A172 (cell line): ENCODE measurements at places on chromosomes 4 and X. TPM values are rescaled to one million over a fixed set of nuclear protein-coding genes. Genes with fewer than 3 reads are reported as not detected.

DNA sequence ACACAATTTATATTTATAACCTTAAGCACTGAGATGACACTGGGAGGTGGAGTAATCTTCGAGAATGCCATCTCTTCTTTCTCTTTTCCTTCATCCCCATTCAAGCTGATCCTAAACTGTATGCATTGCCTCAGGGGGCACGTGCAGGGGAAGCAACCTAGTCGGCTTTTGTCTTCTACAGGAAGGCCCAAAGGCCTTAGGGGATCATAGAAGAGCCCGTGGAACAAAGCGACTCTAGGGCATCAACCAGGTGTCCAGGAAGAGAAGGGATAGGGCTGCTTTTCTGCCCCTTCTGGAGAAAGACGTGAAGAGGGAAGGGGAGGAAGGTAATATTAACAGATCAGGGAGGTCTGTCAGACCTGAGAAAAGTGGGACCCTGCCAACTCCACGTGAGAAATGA is 6.9 kb upstream of the TLR8 start:
- DNase-seq, result no peak

DNA sequence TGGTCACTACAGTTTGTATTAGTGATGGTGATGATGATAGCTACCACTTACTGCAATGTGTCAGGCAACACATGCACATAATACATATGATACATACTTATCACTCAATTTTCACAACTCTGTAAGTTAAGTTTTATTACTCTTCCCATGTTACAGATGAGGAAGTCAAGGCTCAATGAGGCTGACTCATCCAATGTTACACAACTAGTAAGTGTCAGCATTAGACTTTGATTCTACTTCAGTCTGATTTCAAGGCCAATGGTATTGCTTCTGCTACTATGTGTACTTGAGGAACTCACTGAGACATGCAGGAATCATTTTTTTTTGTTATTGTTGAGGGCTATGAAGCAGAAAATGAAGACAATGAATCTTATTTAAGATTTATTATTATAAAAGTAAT is 96.4 kb upstream of the TRPC5OS start:
- no peak for DNase-seq

DNA sequence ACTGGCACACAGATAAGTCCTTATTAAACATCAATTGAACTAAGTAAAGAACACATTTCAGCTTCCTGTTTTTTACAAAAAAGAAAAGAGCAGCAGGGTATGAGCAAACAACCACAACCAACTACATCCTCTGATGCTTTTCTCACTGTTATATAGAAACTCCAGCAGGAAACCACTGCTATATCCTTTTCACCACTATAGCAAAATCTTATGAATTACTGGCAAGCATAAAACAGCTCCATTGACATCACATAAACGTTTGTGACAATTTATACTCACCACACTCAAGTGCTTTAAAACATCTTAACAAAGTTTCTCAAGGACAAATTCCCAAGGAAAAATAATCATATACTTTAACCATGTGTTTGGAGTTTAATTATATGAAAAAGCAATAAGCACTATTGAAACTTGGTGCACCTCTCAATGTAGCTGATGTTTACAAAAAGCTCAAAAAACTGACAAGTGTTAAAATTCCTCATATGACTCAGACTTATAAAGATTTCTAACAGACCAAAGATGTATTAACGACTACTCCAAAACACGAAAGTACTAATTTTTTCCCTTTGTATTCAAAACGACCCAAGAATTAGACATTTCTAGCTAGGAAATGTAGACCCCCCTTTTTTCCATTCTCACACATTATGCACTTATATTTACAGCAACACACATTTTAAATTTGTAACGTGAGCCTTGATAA is 12.9 kb downstream of the GPRIN3 start:
- DNase-seq, result no peak

- DNase-seq, result no peak
Measured at GRCh38 chr4:156596026-156596425, 375.6 kb downstream of the PDGFC start.

DNA sequence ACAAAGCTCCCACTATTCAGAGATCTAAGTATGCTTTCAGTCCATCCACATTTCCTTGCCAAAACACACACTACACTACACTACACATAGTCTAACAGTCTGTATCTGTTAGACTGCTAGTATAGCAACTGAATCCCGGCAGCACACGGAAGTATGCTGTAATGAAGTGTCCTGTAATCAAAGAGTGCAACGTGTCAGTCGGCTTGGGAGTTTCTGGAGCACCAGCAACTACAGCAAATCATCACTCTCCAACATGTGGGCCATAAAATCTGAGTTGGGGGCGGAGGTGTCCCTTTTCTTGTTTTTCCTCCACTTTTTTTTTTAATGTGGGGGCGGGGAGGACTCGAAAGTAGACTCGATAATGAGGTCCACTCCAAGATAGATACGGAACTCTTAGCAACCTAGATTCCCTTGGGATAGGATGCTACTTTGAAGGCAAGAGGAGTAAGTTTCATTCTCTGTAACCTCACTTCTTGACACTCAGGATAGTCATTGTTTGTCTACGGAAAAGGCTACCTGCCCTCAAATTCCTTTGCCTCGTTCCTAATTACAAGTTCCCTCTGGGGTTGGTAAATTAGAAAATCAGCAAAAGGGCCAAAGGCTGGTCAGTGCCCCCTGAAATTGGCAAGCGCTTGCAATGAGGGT is 722 bp downstream of the SLC10A7 start:
- DNase-seq, result peak; percentile 40

DNA sequence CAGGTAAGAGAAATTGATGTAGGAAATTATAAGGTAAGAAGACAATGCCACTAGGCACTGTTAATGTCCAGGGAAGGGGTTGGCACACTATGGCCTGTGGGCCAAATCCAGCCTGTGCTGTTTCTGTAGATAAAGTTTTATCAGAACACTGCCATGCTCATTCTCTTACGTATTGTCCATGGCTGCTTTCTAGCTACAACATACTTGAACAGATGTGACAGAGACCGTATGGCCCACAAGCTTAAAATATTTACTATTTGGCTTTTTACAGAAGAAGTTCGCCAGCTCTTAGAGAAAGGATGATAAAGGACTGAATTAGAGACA is 168.0 kb downstream of the CDS1 start:
- no peak for DNase-seq

DNA sequence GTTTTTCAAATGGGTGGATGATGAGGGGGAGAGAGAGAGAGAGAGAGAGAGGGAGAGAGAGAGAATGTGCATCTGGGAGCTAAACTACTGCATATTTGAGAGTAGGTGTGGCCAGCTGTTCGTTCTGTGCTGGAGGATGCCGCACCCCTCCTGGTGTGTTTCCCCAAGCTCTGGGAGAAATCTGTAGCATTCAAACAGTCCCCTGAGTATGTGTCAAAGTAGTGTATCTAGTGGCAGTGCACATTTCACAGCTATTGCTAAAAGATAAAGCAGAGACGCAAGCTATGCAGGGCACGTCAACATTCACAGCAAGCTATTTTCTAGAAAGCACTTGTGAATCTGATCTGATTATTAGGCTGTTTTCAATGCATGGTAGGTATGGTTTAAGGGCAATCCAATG is 83.5 kb upstream of the LIMCH1 start:
- DNase-seq, result no peak

DNA sequence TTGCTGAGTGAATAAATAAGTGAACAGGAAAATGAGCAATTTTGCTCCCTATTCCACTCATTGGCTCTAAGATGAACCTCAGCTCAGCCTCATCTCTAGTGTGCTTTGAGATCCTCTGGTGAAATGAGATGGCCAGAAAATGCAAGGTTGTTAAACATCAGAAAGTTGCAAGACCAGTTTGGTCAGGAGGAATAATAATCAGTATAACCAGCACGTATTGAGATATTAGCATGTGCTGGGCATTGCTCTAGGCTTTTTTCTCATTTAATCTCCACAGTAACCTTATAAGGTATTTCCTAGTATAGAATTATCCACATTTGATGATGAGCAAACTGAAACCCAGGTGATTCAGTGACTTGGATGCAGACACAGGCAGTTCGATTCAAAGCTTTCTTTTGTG is 110.5 kb upstream of the PAK3 start:
- DNase-seq, result no peak

DNA sequence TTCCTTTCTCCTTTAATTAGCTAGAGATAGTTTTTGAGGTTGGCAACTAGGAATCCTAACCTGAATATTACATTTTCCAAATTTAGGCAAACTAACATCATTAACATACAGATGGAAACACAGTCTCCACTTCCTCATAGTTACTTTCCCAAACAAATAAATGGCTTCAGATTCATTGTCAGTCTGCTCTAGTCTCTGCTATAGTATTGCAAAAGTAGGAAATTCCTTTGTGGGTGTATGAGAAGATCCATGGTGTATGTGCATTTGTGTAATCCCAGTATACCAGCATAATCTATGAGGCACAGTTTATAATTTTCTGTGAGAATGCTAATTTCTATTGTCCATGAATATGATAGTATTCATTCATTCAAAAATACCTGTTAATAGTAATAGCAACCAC is 3.0 kb upstream of the NDP start:
- DNase-seq, result no peak

DNA sequence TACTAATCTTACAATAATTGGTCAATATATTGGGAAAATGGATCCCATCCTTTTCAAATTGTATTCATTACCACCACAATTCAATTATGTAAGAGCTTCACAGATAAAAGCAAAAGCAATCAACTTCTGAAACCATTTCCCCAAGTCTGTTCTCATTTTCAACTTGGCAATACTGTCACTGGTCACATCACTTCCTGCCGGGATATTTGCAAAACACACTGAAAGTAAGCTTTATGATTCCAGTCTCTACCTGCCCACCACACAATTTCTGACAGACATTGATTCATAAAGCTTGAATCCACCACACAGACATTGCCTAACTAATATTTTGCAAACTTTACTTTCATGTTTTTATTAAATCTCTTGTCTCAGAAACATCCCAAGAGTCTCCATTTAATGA is 53.6 kb downstream of the LIN54 start:
- no peak for DNase-seq

DNA sequence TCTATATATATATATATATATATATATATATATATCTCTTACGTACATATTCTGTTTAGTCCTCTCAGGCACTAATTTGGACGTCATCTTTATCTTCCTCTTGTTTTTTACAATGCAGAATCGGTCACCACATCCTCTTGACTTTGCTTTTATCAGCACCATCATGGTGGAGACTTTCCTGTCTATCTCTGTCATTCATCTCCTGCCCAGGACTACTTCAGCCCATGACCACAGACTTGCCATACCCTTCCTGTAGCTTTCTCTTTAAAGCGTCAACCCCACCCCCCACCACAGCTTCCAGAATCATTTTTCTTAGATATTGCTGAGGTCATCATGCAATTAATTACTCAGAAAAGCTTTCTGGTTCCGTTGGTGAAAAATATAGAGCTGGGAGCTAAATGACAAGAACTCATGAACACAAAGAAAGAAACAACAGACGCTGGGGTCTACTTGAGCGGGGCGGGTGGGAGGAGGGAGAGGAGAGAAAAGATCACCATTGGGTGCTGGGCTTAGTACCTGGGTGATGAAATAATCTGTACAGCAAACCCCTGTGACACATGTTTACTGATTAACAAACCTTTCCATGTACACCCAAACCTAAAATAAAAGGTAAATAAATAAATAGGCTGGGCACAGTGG is 30.5 kb upstream of the PRKX start:
- no peak for DNase-seq

- DNase-seq, result no peak
Measured at GRCh38 chrX:134453631-134454030, 6.3 kb upstream of the HPRT1 start.

GRCh38 chrX:153372949-153373348 is 28.2 kb downstream of the PNMA6E start:
- DNase-seq, result no peak

DNA sequence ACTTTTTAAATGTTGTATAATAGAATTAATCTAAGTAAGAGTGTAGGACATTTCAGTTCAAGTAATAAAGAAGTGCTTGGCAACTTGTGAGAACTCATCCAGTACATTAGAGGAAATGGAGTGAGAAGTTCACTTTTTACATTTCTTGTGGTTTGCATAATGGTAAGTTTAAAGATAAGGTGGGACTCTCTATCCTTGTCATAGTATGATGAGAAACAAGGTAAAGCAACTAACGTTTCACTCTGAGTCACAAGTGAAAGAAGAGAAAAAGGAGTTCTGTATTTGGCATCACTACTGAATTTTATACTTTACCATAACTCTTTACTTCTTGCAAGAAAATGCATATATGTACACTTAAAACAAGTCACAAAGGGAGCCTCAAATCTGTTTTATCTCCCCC is 219.4 kb downstream of the SLC4A4 start:
- no peak for DNase-seq

DNA sequence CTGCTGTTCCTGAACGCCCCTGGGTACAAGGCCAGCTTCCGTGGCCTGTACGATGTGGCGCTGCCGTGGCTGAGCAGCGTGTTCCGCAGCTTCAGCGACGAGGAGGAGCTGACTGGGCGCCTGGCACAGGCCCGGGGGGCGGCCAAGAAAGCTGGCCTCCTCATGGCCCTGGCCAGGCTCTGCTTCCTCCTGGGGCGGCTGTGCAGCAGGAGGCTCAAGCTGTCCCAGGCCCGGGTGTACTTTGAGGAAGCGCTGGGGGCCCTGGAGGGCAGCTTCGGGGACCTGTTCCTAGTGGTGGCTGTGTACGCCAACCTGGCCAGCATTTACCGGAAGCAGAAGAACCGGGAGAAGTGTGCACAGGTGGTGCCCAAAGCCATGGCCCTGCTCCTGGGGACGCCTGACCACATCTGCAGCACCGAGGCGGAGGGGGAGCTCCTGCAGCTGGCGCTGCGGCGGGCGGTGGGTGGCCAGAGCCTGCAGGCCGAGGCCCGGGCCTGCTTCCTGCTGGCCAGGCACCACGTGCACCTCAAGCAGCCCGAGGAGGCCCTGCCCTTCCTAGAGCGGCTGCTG is 28.2 kb downstream of the SH3TC1 start:
- no peak for DNase-seq

DNA sequence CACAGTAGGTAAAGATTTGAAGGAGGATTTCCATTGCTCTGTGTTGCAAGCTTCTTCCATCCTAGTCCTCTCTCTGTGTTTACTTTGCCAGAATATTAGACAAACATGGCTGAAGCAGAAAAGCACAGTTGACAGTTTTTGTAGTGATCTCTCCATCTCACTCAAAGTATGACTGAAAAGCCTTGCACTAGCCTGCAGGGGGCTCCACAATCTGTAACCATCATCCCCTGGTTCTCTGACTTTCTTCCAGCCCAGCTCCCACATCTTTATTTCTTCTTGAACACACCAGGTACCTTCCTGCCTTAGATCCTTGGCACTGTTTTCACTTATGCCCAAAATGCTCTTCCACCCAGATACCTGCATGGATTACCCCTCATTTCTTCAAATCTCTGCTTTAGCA is 34.1 kb upstream of the HHIP start:
- DNase-seq, result peak; percentile 8

GRCh38 chr4:56048383-56048701 is 99.6 kb downstream of the CEP135 start:
- no peak for DNase-seq

Gene TCEAL5
- total RNA-seq, result not detected in 2 replicates

Gene COL25A1
- total RNA-seq, result 0.12 TPM in 1 of 2 replicates, not detected in the other

Gene KCTD8
- not detected in 2 replicates for total RNA-seq

Gene CRMP1
- 51.5 and 55.6 TPM in 2 replicates for total RNA-seq

Gene GRK4
- 4.9 and 8.5 TPM in 2 replicates for total RNA-seq

Gene PLXNB3
- total RNA-seq, result 13.8 and 14.3 TPM in 2 replicates

Gene GYPB
- total RNA-seq, result not detected in 2 replicates

Gene GRPEL1
- total RNA-seq, result 57.9 and 76.0 TPM in 2 replicates
